ENCODE measurements at places on chromosomes 6 and 20.

- DNase-seq = no peak
Observed at GRCh38 chr6:38371881-38372280, 267.8 kb downstream of the BTBD9 start.

- no peak for DNase-seq
Observed at GRCh38 chr6:133546098-133546497, 304.9 kb downstream of the EYA4 start.

- no peak for DNase-seq
Observed at GRCh38 chr6:168374541-168375071, 55.0 kb upstream of the DACT2 start.

DNA sequence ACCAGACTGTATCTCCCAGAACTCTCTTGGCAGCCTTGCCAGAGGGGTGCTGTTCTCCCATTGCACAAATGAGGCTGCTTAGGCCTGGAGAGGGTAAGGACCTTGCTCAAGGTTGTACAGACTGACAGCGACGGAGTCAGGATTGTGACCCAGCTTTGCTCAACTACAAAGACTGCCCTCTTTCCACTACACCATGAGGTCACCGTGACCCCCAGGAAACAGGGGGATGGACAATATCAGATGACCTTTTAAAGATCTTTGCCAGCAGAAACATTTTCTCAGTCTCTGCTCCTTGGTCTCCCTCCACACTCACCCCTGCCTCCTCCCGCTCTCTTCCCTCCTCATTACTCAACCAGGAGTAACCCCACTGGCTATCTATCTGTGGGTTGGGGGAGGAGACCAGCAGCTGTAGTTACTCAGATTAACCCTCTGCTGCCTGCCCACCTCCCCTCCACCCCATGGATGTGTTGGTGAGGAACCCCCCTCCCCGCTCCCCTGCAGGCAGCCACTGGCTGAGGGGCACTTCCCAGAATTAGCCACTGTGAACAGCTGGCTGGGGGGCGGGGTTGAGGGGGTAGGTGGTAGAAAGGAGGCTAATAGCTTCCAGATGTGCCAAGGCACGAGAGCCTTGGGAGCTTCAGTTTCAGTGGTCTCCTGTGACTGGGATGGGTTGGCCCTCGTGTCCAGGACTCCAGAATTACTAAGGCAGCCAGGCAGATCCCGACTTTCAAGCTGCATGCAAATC lies 26.9 kb upstream of the MRPS18A start:
- no peak for DNase-seq

GRCh38 chr6:137853569-137854213 lies 13.4 kb upstream of the TNFAIP3 start:
- DNase-seq = no peak

DNA sequence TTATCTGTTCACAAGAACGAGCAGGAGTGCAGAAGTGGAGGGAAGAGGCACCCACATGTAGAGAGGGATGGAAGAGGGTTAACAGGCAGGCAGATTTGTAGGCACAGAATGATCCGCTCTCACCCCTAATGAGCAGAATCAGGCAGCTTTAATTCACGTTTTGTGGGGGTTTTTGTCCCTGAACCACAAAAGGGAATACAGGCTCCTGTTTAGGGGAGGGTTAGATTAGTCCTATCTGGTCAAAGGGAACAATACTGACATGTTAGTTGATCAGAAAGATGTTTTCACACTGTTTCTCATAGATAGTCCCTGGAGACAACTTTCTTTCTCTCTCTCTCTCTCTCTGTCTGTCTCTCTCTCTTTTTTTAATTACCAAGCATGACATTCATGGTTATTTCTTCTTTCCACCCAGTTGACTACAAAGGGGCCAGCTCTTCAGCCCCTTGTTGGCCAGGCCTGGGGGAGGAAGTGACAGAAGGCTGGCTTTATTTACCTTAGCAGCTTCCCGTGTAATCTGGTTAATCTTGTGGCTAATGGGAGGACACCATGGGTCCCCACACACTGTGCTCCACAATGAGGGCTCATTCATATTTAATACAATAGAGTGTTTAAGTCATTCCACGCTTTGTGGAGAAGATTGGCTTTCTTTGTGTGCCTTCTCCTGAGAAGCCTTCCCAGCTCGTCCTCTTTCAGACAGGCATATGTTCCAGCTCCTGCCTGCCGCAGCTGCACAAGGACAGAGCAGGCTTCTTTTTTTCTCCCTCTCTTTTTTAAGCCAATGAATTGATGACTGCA lies 958.8 kb downstream of the TFAP2A start:
- no peak for DNase-seq

GRCh38 chr6:114467931-114468330 lies 125.1 kb upstream of the HS3ST5 start:
- DNase-seq = no peak

DNA sequence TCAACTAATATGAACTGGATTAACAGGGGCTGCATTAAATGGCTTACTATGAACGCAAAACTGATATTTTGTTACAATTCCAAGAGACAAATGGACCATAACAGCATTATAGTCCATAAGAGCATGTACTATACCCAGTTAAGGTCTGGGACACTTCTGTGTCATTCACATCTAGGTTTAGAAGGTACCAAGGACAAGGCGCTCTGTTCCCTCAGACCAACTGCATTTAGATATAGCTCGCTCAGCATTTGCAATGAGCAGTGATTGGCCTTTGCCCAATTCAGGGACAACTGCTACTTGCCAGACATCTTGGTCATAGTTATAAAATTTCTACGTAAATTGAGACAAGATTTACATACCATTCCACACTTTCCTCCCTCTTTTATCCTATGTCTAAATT lies 132.4 kb downstream of the HS3ST5 start:
- no peak for DNase-seq

GRCh38 chr6:141261016-141261671 lies 871.6 kb upstream of the GJE1 start:
- DNase-seq = no peak

GRCh38 chr20:17797161-17797560 lies 97.4 kb downstream of the BANF2 start:
- no peak for DNase-seq

GRCh38 chr6:87494761-87495422 lies 22.1 kb downstream of the SLC35A1 start:
- no peak for DNase-seq

GRCh38 chr6:138988469-138988834 lies 399 bp upstream of the REPS1 start:
- DNase-seq = no peak

DNA sequence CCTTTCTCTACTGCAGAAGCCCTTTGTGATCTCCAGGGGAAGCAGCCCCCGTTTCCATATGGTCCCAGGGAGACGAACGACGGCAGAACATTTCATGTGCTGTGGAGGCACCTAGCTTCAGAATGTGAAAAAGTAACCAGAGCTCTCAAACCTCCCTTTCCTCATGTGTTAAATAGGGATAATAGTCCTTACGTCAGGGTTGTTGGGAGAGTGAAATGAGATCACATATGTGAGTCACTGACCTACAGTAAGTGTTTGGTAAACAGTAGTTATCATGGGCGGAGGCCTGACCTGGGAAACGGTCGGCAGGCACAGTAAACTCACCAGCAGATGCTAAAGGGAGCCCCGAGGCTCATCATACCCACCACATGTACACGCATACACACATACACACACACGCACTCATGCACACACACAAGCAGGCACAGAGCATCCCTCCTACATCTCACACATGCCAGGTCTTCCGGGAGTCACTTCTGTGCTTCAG lies 89.7 kb downstream of the LY86 start:
- DNase-seq = no peak

DNA sequence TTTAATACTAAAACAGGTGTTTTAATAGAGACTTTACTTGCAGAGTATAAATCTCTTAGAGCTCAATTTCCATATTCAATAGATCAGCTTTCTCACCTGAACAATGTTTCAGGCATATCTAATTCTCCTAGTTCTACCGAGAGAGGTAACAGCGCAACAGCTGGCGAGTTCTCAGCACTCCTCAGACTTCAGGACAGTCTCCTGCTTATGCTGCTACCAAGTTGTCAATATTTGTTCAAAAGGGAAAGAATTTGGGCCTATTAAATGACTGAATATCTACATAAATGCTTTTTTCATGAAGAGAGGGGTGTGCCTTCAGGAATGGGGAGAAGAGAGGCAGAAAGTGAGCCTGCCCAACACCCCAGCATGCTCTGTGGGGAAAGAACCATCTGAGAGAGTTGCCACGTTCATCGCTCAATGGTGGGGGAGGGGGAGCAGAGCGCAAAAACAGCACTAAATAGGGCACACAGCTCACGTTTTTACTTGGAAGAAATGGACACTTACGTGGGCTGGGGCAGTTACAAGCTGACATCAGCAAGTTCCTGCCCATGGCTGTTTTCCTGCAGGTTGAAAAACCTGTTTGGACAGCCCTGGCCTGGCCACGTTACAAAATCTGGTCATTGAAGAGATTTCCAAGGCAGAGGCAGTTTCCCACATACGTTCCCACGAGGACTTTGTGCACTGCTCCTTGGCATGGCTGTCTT lies 38.0 kb downstream of the EZR start:
- DNase-seq = no peak

DNA sequence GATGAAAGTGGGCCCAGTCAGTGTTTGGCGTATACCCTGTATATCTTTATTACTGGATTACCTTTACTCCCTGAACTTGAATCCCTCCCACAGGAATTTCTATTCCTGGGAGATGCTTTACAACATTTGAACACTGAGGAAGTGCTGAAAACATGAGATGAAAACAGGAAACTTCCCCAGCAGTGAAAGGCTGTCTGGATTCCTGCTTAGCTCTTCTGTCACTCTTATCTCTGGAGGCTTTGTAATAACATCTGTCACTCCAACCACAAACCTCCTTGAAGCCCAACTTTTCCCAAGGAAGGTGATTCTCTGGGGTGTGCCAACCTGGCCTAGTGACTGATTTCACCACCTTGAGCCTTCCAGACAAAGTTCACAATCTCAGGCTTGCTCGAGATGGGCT lies 264.5 kb upstream of the BMP2 start:
- DNase-seq = no peak

DNA sequence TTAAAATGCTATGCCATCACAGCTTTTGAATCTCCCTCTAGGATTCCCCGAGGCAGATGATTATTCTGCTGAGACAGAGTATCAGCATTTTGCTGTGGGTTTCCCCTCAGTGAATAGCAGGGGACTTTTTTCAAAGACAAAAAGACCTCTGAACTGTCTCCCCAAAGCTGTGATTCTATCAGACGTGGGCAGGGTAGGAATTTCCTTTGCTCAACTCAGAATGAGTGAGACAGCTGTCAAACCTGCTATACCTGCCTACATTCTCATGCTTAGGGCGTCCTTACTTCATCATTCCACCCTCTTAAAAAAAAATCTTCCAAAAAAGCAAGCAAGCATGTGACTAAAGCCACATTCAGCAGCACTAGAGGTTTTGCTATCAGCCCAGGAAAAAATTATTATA lies 147.6 kb upstream of the FAM83B start:
- no peak for DNase-seq

DNA sequence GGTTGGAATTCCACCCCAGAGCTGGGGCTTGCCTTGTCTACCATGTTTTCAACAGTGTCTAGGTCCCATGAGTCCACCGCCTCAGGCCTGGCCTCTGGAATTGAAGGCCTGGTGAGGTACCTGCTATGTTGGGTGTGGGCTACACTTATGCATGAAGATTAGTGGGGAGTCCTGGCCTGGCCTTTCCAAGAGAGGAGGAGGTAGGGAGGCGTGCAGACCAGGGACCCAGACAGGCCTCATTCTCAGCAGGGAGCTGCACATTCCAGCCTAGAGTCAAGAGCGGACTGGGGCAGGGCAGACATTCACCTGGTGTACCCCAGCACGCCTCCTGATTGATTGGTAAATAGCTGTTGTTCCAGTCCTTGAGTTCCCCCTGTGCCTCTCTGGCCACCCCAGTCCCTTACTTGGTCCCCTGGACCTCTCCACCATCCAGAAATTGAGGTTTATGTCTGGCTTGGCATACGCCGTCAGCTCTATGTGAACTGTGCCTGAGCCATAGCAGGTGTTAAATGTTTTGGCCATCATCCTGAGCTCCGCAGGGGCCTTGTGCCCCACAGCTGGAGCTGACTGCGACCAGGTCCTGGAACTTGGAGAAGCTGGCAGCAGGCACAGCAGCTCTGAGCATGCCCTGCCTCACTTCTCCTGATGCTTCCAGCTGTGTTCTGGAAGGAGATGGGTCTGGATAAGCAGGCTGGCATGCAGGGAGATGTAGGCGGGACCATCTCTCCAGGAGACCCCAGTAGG lies 8.2 kb upstream of the VEGFA start:
- no peak for DNase-seq

DNA sequence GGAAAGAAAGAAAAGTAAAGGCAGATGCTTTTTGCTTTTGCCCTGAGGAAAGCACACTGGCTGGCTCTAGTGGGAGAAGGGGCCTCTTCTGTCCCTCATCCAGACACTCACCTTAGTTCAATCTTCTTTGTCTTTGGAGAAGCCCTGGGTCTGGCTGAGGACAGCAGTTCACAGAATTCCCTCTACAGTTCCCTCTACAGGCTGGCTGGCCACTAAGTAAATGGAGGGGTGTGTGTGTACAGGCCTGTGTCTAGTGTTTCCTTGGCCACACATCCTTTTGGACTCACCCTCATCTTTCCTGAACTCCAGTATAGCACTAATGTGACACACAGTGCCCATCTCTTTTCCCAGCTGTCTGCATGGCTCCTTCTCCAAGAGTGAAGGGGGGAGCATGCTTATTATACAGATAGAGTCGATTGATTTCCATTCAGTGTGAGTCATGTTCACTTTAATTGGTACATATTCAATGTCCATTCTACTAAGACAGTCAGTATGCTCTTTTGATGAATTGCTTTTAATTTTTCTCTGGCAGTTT lies 26.0 kb upstream of the CLVS2 start:
- no peak for DNase-seq

- DNase-seq = no peak
Observed at GRCh38 chr6:158024566-158025297, 43.1 kb downstream of the SYNJ2 start.

GRCh38 chr6:128712898-128713297 lies 170.0 kb upstream of the LAMA2 start:
- no peak for DNase-seq

DNA sequence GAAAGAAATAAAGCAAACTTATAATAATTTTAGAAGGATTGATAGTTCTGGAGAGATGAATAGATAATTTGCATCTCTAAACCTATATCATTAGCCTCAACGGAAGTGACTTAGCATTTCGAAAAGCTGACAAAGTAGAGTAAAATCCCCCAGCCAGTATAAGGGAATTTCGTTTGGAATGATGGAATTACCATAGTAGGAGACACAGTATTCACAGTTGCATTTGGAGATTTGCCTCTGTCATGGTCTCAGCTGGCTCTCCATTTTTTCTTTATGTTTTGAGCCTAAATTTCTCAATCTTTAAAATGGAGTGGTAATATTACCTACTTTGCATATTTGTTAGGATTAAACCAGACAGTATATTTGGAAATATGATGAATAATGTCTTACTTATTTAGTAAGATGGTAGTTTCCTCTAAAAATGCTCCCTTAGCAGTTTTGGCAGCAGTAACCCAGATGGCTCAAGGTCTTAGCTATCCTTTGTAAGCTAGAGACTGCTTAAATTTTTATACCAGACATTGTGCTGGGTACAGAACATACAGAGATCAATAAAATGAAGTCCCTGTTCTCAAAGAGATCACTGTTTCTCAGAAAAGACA lies 58.2 kb downstream of the SMAP1 start:
- DNase-seq = no peak

Measured in stimulated activated CD4-positive, alpha-beta T cell treated with anti-CD3 and anti-CD28 coated beads, Interleukin-12 subunit alpha, Interleukin-12 subunit beta, amount 100 ng/mL, for 48 hours (primary cell).